Peyer's patch (tissue), 4 donors: ENCODE measurements at places on chromosomes 7 and 10.
A peak's percentile ranks its signal among the peaks of the same experiment; 100 is the strongest.

DNA sequence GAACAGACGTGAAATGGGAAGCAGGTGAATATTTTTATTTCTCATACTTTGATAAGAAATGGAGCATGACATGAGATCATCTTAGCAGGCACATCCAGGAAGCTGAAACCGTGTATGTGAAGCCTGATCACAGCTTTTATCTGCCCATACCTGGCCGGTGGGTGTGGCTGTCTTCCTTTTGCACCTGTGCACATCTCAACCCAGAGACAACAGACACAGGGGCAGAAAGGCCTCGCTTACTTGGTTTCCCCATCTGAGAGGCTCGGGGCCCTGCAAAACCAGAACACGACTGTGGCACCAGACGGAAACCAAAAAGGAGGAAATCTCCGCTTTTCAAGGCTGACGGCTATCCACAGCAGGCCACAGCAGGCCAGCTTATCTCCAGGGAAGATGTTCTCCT is 116.4 kb downstream of the TCERG1L start:
- DNase-seq: no peak

DNA sequence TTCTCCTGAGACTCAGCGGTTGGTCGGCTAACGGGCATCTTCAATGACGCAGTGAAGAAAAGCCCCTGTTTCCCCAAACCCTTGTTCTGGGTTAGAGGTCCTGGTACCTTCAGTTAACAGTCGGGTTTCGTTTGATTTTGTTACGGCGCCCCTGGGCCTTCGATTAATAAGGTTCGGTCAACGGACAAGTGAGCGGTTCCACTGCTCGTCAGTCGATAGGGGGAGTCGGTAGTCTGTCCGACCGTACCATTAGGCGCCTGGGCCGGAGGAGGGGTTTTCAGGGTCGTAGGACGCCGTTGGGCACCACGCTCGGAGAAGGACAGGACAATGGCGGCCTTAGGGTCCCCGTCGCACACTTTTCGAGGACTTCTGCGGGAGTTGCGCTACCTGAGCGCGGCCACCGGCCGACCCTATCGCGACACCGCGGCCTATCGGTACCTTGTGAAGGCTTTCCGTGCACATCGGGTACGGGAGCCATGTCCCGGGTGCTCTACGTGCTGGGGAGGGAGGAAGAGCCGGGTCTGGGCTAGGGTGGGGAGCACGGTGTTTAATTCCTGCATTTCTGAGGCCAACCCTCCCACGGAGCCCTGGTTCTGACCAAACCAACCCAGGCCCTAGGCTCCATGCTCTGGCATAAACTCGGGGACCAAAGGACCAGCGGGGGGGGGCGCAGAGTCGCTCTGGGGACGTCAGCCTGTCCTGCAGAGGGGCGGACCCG is at the start of gene FMC1:
Gene FMC1, plus strand, starts transcription at position 280 of the 718 bp plus-strand sequence. Its CDS starts 48 bp downstream, at position 328.
- peak; percentile 96 for DNase-seq

DNA sequence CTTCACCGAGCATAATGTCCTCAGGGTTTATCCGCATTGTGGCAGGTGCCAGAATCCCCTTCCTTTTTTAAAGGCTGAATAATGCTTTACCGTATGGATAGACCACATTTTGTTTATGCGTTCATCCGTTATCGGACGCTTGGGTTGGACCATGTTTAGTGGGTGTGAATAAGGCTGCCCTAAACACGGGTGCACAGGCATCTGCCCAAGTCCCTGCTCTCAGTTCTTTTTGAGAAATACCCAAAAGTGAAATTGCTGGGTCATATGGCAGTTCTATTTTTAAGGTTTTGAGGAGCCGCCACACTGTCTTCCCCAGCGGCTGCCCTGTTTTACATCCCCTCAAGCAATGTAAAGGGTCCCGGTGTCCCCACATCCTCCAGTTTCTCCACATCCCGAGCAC is 121.6 kb downstream of the DYNC2I1 start:
- DNase-seq: no peak

- no peak for DNase-seq
These were observed 15.3 kb downstream of the EDRF1 start for GRCh38 chr10:125734823-125735222.

DNA sequence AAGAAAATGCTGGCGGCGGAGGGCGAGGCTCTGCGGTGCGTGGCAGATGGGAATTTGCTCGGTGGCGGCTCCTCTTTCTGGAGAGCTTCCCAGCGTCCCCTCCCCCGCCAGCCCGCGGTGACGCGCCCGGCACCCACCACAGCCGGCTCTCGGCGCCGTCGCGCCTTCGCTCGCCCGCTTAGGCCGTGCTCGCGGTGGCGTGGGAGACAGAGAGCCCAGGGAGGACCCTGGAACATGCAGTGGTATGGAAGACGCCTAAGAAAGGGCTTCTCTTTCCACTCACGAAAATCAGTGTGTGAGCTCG is 576 bp upstream of the CSGALNACT2 start:
- DNase-seq: peak; percentile 33

- no peak for DNase-seq
These were observed 57.0 kb downstream of the CLEC2L start for GRCh38 chr7:139580435-139580834.

DNA sequence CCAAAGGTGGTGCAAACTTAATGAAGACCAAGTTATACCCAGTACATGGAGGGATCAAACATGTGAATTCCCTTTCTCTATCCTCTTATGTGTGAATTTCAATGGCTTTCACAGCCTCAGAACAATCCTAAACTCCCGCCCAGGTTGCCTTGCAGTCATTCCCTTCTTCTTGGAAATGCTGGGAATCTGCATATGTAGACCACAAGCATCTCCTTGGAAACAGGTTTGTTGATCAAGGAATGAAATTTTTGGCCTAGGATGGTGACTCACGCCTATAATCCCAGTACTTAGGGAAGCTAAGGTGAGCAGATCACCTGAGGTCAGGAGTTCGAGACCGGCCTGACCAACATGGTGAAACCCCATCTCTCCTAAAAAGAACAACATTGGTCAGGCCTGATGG is 77.8 kb upstream of the ABI1 start:
- no peak for DNase-seq

- DNase-seq: peak; percentile 88
These were observed 37.9 kb upstream of the RASGEF1A start for GRCh38 chr10:43304687-43305333.

- DNase-seq: no peak
These were observed 86.0 kb upstream of the ANKRD1 start for GRCh38 chr10:91006752-91007346.

GRCh38 chr7:139471740-139472353 is 11.6 kb downstream of the KLRG2 start:
- DNase-seq: no peak

GRCh38 chr7:95753440-95753839 is 18.9 kb upstream of the DYNC1I1 start:
- no peak for DNase-seq

GRCh38 chr10:69180525-69181204 is 631 bp downstream of the SUPV3L1 start:
- DNase-seq: no peak

DNA sequence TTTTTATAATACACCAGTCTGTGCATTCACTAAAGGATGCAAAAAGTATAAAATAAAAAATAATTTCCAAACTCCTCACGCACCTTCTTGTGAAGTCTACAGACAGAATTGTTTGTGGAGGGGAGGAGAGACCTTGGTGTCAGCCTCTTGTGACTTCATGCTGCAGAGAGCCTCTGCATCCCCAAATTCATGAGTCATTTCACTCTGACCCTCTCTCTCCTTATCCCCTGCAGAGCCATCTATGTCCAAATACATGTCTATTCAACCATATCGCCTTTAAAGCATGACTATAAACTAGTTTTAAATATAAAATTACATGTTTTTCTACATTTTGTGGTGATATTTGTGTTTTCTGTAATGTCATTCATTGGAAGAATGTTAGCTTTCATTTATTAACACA is 6.0 kb downstream of the CREB5 start:
- no peak for DNase-seq

DNA sequence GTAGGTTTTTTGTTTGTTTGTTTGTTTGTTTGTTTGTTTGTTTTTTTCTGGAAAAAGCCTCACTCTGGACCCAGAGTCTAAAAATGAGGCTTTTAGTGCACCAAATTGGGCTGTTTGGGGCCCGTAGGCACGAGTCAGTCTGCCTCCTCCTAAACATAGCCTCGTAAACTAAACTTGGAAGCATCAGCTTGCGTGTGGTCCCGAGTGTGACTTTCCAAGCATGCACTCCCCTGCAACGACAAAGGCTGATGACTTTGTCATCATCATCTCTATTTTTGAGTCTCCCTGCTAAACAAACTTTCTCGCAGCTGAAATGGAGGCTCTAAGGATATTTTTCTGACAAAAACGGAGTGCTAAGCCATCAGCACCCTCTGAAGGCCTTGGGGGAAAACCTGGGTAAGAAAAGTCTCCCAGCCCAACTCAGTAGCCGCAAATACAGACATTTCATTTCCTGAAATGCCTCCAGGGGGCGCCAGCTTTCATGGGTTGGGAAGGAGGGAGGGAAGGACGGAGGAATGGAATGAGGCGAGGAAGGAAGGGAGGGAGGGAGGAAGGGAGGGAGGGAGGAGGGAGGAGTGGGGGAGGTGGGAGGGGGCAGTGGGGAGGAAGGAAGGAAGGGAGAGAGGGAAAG is 245.9 kb downstream of the KCNMA1 start:
- DNase-seq: peak; percentile 73

DNA sequence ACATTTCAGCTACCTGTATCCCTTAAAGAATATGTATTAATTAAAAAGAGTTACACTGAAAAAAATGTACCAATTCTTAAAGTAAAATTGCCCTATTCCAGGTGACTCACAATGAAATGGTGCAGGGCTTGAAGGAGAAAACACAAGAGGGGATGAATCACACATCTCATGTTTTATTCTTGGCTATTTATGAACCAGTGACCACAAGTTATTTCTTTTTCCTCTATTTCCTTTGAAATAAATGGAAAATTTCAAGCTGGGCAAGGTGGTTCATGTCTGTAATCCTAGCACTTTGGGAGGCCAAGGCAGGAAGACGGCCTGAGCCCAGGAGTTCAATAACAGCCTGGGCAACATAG is 106.8 kb downstream of the UBE2H start:
- DNase-seq: no peak

- DNase-seq: no peak
These were observed 60.5 kb downstream of the HK1 start for GRCh38 chr10:69338547-69339450.

DNA sequence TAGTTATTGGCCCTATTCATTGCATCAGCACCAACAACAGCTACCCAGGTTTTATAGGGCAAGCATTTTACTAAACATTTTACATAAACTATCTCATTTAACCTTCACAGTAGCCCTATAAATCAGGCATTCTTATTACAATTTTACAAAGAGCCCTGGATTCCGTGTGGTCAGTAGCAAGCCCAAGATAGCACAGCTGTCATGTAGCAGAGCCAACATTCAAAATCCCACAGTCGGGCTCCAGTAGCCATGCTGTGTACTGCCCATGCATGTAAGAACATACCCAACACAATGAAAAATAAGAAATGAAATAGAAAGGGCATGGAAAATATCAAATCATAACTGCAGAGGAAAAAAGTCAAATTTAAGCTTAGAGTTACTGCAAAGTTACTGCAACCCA is 102.3 kb downstream of the NPSR1 start:
- no peak for DNase-seq

DNA sequence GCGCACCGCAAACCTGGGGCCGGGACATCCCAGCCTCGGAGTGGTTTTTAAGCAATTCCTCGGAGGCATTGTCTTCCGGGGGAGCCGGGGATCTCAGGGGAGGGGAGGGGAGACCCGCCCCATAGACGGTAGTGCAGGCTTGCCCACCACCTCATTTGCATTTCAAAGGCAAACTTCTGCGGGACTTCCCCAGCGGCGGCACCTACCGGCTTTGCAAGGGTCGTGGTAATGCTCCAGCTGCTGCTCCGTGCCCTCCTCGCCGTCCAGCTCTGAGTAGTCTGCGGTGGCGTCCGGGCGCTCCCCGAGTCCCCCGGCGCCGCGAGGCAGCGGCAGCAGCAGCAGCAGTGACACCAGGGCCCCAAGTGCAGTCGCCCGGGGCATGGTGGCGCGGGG is 425 bp downstream of the TLL2 start:
- peak; percentile 56 for DNase-seq

DNA sequence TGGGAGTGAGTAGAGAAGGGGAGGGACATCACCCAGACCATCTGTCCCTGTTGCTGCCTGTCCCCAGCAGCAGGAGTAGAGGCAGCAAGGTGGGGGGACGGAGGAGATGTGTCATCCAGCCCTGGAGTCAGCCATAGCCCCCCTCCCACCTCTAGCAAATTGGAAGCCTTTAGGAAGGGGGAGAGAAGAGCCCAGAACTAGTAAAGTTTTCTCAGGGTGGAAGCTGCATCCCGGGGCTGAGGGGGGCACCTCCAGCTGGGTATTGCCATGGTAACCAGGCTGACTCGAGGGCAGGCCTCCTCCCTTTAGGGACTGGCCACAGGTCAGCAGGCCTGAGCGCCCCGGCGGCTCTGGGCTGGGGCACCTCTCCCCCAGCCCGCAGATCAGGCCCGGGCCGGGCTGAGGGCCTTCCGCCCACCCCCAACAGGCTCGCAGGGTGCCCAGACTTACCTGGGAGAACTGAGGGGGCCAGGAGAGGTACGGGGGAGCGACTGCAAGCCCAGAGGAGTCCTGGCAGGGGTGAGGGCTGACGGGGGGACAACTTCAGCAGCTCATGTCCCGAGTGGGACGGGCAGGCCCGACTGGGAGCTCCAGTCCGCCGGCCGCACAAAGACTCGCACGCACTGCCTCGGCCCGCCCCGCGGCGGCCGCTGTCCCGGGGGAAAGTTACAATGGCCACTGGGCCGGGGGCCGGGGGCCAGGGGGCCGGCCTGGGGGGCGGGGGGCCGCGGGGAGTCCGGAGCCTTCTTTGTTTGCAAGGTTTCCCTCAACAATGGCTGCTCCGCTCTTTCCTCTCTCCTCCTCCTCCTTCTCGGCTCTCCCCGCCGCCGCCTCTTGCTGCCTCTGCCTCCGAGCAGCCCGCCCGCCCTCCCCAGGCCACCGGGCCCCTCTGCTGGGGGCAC is 6.0 kb downstream of the LDB1 start:
- peak; percentile 65 for DNase-seq

DNA sequence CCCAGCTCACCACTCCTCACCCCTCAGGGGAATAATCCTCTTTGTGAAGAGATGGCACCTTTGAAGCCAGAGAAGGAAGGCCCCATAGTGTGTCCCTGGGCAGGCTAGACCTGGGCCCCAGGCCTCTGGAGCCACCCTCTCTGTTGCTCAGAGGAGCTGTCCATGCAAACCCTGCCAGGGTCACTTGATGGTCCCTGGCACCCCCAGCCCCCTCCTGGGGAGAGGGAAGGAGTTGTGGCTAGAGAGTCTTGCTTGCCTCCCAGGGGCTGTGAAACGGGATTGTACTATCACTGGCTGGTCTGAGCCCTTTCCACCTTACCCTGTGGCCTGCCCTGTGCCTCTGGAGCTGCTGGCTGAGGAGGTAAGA is 5.8 kb downstream of the GHRHR start:
- DNase-seq: no peak

DNA sequence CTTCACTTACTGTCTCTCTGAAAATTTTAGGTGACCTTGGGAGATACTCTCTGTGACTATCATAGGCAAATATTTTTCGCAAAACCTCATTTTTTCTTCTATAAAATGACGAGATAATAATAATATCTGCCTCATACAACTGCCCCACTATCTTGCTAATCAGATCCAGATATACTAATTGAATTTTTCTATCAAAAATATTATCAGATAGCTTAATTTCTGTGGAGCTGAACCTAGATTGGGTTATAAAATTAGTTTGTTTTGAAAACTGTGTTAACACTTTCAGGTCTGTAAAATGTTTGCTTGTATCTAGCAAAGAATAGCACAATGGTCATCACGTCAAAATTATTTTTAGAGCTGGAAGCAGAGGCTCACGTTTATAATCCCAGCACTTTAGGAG is 486.7 kb upstream of the LRRN3 start:
- DNase-seq: no peak

- DNase-seq: no peak
These were observed 1.3 kb downstream of the SEMA3D start for GRCh38 chr7:85185424-85186082.
